ENCODE measurements at places on chromosomes 16 and 17. TPM values are rescaled to one million over a fixed set of nuclear protein-coding genes. Genes with fewer than 3 reads are reported as not detected.

- H3K27me3 ChIP-seq: no peaks in the 10 kb centered on the region
- H3K4me1 ChIP-seq: peaks cover 43% of the 10 kb centered on the region
- H3K27ac ChIP-seq: peak overlapping the region; percentile 70
- H3K4me3 ChIP-seq: no peak overlapping the region
Observed at GRCh38 chr16:87790292-87791100, 24.7 kb upstream of the KLHDC4 start.

- no peaks in the 10 kb centered on the region for H3K27me3 ChIP-seq
- no peak for DNase-seq
- peaks cover 30% of the 10 kb centered on the region for H3K4me1 ChIP-seq
- H3K4me3 ChIP-seq: no peak overlapping the region
Observed at GRCh38 chr17:75773121-75773807, 8.3 kb upstream of the GALK1 start.

TMEM235 gene
- not detected for total RNA-seq

- no peaks in the 10 kb centered on the region for H3K4me1 ChIP-seq
- H3K36me3 ChIP-seq: no peaks in the 10 kb centered on the region
- DNase-seq: no peak
- H3K4me3 ChIP-seq: no peak overlapping the region
- H3K27me3 ChIP-seq: no peaks in the 10 kb centered on the region
Observed at GRCh38 chr17:71019699-71020098, 850.4 kb downstream of the KCNJ2 start.

CHST5 gene
- total RNA-seq: not detected

SP6 gene
- under 0.01 TPM for total RNA-seq

DNA sequence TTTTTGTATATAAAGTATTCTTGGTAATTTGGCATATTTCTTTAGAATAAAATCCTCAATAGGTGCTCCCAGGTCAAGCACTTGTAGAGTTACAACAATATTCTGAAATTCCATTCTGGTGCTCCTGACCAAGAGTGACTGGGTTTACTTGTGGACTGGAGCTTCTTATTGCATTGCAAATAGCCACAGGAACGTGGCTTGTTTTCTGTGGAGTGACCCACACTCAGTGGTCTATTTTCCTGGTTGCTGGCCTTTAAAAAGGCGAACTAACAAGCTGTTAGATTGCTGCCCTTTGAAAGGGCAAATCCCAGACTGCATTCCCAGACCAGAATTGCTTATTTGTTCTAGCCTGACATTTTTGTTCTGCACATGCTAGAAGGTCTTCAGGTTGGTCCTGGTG lies 658.8 kb upstream of the GOT2 start:
- no peak overlapping the region for H3K4me3 ChIP-seq
- H3K27ac ChIP-seq: no peak overlapping the region
- H3K36me3 ChIP-seq: no peaks in the 10 kb centered on the region
- no peaks in the 10 kb centered on the region for H3K4me1 ChIP-seq
- DNase-seq: no peak
- H3K27me3 ChIP-seq: no peaks in the 10 kb centered on the region

DNA sequence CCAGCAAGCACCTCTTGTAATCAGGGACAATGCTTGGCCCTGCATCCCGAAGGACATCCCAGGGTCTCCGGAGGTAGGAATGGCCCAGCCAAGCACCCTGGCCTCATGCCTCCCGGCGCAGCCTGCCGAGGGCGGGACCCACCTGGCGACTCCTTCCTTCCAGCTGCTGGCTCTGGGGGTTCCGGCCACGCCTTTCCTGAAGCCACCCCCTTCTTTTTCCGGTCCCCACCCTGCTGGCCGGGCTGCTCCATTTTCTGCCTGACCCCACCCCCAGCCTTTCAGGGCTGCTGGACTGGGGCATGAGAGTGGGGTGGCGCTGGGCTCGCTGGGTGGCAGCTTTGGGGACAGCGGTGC lies 22.5 kb upstream of the CIBAR2 start:
- no peaks in the 10 kb centered on the region for H3K36me3 ChIP-seq
- H3K27ac ChIP-seq: no peak overlapping the region
- H3K27me3 ChIP-seq: no peaks in the 10 kb centered on the region
- DNase-seq: no peak
- H3K4me3 ChIP-seq: no peak overlapping the region

- peak overlapping the region; percentile 93 for H3K4me3 ChIP-seq
- peaks cover 36% of the 10 kb centered on the region for H3K36me3 ChIP-seq
- DNase-seq: peak; percentile 50
- H3K27me3 ChIP-seq: no peaks in the 10 kb centered on the region
Observed at GRCh38 chr16:53501216-53501859, 1.7 kb downstream of the AKTIP start.

DNA sequence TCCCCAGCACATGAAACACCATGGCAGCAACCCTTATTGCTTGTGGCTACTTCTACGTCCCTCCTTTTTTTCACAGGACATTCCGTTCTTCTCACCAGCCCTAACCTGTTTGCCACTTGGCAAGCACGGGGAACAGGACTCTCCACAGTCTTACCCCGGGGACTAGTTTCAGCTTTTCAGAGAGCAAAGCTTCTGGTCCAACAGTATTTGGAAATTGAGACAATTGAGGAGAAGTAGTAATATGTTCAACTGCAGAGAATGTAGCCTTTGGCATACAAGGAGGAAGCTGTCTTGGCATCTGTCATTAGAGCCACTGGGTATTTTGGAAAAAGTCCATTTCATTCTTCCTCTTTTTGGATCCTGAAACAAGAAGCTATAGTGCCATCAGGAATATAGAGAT lies 65.7 kb downstream of the MAP2K6 start:
- no peak overlapping the region for H3K27ac ChIP-seq
- H3K4me1 ChIP-seq: no peaks in the 10 kb centered on the region
- no peak for DNase-seq
- H3K36me3 ChIP-seq: no peaks in the 10 kb centered on the region
- H3K4me3 ChIP-seq: no peak overlapping the region

PRAC2 gene
- not detected for total RNA-seq

GRCh38 chr17:72429066-72429638 lies 308.3 kb downstream of the SOX9 start:
- no peak overlapping the region for H3K27ac ChIP-seq
- no peak overlapping the region for H3K4me3 ChIP-seq
- DNase-seq: no peak
- H3K27me3 ChIP-seq: no peaks in the 10 kb centered on the region

NUDT21 gene
- 46.7 TPM for total RNA-seq

G6PC1 gene
- total RNA-seq: not detected

DNA sequence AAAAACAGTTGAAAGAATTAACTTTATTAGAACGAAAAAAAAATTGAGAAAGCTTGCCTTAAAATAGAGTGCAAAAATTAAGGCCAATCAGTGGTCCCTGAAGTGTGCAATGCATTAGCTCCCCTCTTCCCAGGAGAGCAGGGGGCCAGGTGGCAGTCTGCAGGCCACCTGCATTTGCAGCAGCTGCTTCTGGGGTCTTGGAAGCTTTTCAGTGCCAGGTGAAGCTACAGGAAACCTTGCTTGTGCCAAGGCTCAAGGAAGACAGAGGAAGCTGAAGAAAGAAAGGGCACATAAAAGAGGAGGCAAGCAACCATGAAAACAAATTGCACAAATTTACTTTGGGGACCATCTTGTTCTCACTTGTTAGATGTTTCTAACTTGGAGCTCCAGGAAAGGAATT lies 50.5 kb upstream of the MTMR4 start:
- H3K4me1 ChIP-seq: no peaks in the 10 kb centered on the region
- DNase-seq: no peak

DNA sequence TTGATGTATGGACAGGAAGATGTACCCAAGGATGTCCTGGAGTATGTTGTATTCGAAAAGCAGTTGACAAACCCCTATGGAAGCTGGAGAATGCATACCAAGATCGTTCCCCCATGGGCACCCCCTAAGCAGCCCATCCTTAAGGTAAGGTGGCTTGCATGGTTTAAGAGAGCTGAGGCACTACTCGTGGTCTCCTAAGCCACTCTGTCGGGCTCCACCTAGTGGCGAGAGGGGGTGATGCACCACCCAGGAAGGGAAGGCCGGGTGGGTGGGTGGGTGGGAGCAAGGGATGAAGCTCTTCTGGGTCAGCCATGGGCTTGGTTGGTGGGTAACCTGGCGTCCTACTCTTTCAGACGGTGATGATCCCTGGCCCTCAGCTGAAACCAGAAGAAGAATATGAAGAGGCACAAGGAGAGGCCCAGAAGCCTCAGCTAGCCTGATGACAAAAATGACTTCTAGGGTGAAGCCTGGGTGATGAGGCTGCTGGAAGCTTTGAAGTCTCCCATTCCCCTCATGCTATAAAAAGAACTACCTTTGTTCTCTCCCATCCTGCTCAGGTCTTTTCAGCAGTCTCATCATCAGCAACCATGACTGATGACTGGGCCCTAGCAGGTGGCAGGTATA lies 21.5 kb downstream of the GPR179 start:
- no peak overlapping the region for H3K27ac ChIP-seq
- H3K4me3 ChIP-seq: no peak overlapping the region
- DNase-seq: no peak
- H3K27me3 ChIP-seq: no peaks in the 10 kb centered on the region
- peaks cover 21% of the 10 kb centered on the region for H3K4me1 ChIP-seq

DNA sequence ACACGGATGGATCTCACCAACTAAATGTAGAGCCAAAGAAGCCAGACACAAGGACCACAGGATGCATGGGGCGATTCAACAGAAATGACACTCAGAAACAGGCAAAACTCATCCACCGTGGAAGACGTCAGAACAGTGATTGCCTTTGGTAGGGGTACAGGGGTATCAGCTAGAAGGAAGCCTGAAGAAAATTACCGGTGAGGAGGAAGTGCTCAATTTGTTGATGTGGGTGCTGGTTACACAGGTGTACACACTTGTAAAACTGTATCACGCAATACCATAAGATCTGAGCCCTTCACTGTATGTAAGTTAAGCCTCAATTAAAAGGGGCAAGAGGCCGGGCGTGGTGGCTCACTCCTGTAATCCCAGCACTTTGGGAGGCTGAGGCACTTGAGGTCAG lies 226.1 kb downstream of the C16orf78 start:
- H3K4me1 ChIP-seq: peaks cover 3% of the 10 kb centered on the region
- no peaks in the 10 kb centered on the region for H3K27me3 ChIP-seq
- H3K27ac ChIP-seq: no peak overlapping the region
- H3K4me3 ChIP-seq: no peak overlapping the region

GRCh38 chr17:2174468-2175293 lies 119.8 kb downstream of the HIC1 start:
- H3K4me3 ChIP-seq: peak overlapping the region; percentile 17
- peak overlapping the region; percentile 93 for H3K27ac ChIP-seq
- H3K36me3 ChIP-seq: peaks cover 2% of the 10 kb centered on the region
- no peaks in the 10 kb centered on the region for H3K27me3 ChIP-seq
- peaks cover 85% of the 10 kb centered on the region for H3K4me1 ChIP-seq

DNA sequence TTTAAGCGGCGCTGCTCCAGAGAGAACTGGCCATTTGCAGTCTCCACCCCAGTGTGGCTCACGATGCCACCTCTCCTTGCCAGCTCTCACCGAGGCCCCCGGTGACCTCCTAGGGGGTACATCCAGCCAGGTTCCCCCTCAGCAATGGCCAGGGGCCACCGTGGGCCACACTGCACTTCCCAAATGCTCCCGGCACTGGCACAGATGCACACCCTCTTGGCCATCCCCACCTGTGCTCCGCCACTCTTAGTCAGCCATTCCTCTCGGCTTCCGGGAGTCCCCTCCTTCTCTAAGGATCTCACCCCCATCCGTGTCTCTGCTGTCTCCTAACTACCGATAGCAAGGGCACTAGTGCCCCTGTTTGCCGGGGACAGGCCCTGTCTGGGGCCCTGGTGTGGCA lies 25.8 kb downstream of the MLYCD start:
- no peak overlapping the region for H3K27ac ChIP-seq
- no peak for DNase-seq
- H3K36me3 ChIP-seq: peaks cover 4% of the 10 kb centered on the region

- no peaks in the 10 kb centered on the region for H3K27me3 ChIP-seq
Observed at GRCh38 chr16:67029254-67030096, 526 bp downstream of the CBFB start.

GRCh38 chr17:50847566-50847965 lies 12.2 kb downstream of the WFIKKN2 start:
- no peaks in the 10 kb centered on the region for H3K27me3 ChIP-seq
- H3K36me3 ChIP-seq: no peaks in the 10 kb centered on the region
- no peak overlapping the region for H3K27ac ChIP-seq
- DNase-seq: no peak

CCP110 gene
- total RNA-seq: 16.1 TPM

NACA2 gene
- not detected for total RNA-seq

HOXB1 gene
- not detected for total RNA-seq

ZNF385C gene
- not detected for total RNA-seq

- peaks cover 17% of the 10 kb centered on the region for H3K4me1 ChIP-seq
- DNase-seq: no peak
- H3K27ac ChIP-seq: peak within 1 kb of the TSS; percentile 91
- H3K36me3 ChIP-seq: peaks cover 8% of the 10 kb centered on the region
Observed at GRCh38 chr17:80035687-80035936, at the start of gene TBC1D16. TSS of gene TBC1D16 (minus strand) at chr17:80035872. CDS start at chr17:80013547, 22,325 bp downstream.

TLCD2 gene
- total RNA-seq: 4.6 TPM

TBC1D3B gene
- 2.1 TPM for total RNA-seq

DNA sequence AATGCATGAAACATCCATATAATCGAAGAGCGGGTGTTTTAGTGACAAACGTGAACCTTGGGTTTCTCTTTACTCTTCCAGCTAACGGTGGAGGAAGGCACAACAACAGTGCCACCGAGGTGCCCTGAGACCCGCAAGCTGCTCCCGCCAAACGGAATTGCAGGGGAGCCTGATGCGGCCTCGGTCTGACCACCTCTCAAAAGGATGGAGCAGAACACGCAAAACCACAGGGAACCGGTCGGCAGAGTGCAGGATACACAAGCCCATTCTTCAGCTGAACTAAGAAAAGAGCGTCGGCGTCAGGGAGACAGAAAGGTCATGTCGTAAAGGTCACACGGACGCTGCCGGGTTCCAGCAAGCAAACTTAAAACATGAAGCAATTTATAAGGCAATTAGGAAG lies 109.5 kb upstream of the ZNF750 start:
- H3K27ac ChIP-seq: no peak overlapping the region
- no peaks in the 10 kb centered on the region for H3K27me3 ChIP-seq
- DNase-seq: no peak
- H3K36me3 ChIP-seq: peaks cover 10% of the 10 kb centered on the region

DNA sequence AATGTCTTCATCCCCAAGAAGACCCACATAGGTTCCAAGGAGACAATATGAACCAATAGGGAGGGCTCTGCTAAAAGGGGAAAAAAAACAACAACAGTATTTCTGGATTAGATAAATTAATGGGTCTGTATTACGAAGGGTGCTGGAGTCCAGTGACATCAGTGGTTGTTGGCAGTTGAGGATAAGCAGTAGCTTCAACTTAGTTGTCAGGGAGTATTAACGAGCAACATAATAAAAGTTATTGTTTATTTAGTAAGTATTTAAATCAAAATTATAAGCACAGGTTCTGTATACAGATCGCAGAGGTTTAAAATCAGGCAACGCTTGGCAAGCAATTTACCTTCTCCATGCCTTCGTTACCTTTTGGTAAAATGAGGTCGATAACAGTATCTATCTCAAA lies 7.6 kb upstream of the CACNG4 start:
- no peaks in the 10 kb centered on the region for H3K27me3 ChIP-seq
- no peak for DNase-seq
- H3K27ac ChIP-seq: no peak overlapping the region
- peaks cover 42% of the 10 kb centered on the region for H3K4me1 ChIP-seq
- H3K4me3 ChIP-seq: no peak overlapping the region

LAT gene
- total RNA-seq: 6.2 TPM

- no peak overlapping the region for H3K27ac ChIP-seq
- no peak for DNase-seq
- H3K36me3 ChIP-seq: peaks cover 11% of the 10 kb centered on the region
Observed at GRCh38 chr17:43146649-43147048, 21.5 kb upstream of the BRCA1 start.

- no peaks in the 10 kb centered on the region for H3K27me3 ChIP-seq
- no peak for DNase-seq
- H3K27ac ChIP-seq: peak overlapping the region; percentile 94
- peaks cover 57% of the 10 kb centered on the region for H3K36me3 ChIP-seq
- peak overlapping the region; percentile 100 for H3K4me3 ChIP-seq
- peaks cover 28% of the 10 kb centered on the region for H3K4me1 ChIP-seq
Observed at GRCh38 chr17:28643983-28644786, 773 bp downstream of the BLTP2 start.

COL1A1 gene
- 20.7 TPM for total RNA-seq

SCNN1B gene
- 4.0 TPM for total RNA-seq
